Vagina (tissue), 2 donors: ENCODE measurements at places on chromosomes 5 and 9.

- no peak for DNase-seq
These were observed 75.4 kb downstream of the PRR16 start for GRCh38 chr5:120539471-120539870.

DNA sequence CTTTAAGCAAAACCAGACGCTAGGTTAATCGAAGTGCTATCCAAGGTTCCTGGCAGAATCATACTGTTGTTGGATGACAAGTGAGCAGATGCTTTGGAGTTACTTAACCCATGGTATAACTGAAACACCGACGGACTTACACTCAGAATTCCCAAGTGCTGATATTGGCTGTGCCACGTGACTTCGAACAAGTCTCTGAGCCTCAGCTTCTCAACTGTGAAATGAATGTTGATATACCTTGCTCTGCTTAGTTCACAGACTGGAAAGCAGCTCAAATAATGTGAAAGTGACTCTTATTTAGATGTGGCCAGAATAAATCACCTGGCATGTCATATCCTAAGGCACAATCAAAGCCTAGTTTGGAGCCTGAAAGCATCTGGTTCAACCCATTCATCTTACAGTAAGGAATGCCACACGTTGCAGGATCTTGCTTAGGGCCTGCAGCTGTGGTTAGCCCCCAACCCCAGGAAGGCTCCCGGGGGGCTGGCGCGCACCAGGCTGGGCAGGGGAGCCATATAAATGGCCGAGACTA is 759 bp downstream of the GEMIN5 start:
- no peak for DNase-seq

DNA sequence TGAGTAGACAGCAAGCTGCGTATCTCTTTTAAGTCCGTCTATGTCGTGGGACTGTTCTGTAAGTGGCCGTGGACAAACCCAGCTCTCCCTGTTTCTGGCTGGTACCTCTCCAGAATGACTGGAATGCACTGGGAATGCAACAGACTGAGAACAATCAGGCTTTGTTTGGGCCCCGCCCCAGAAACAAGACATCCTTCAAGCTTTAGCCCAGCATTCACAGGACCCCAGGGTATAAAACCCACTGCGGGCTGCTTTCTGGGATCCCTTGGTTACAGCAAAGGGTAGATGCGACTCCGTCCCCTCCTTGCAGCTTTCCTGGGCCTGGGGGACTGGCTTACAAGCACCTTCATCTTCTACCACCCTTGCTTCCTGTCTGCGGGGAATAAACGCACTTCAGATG is 45.6 kb upstream of the SPTLC1 start:
- no peak for DNase-seq

GRCh38 chr5:169339869-169340268 is 38.9 kb upstream of the SLIT3 start:
- no peak for DNase-seq

DNA sequence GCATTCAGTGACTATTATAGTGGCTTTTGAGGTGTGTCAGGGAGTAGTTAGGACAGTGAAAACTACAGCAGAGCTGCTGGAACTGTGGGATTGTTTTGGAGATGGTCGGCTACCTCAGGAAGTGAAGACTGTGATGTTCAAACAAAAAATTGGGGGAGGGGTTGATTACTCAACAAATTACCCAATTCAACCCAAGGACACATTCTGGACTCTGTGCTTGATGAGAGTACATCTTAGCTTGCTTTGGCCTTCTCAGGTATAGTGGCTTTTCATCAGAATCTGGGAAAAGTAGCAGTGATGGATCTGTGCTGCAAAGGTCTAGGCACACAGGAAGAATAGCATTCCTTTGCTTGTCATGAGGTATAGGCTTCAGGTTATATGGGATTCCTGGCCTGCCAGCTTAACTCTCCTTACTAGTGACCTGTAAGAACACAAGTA is 47.0 kb downstream of the SLC44A1 start:
- DNase-seq = no peak

DNA sequence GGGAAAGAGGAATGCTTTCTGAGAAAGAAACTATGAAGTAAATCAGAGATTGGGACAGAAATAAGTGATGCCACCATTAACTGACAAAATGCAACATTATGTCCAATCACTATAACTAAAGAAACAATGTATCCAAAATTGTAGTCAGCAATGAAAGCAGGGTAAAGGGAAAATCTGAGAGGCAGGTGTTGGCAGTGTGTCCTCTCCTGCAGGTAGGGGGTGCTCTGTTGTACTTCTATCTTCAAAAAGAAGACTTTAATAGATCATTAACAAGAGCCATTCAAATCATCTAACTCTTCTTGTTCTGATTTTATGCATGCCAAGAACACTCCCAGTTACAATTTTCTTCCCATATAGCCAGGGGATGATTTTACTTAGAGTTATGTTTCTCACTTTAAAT is 1275.7 kb downstream of the PTPRD start:
- DNase-seq = no peak
